Hippocampal formation (tissue), 2 donors: ENCODE measurements at places on chromosomes 5 and 9.

DNA sequence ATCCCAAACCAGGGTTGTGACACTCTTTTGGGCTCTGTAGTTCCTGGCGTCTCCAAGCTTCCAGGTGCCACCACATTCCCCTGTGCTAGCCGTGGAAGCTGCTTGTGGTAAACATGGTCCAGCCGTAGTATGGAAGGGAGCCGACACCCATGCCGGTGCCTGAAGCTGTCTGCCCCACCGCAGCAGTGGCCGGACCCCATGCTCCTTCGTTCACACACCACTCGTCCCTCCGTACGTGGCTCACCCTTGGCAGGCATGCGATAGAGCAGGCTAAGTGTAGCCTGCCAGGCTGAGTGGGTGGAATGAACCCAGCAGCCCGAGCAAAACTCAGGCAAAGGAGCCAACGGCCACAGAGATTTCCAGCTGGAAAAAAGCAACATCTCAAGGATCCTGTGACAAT lies 2030.4 kb downstream of the EFNA5 start:
- no peak for DNase-seq

- DNase-seq: no peak
Measured at GRCh38 chr5:143506836-143507552, 103.5 kb upstream of the NR3C1 start.

DNA sequence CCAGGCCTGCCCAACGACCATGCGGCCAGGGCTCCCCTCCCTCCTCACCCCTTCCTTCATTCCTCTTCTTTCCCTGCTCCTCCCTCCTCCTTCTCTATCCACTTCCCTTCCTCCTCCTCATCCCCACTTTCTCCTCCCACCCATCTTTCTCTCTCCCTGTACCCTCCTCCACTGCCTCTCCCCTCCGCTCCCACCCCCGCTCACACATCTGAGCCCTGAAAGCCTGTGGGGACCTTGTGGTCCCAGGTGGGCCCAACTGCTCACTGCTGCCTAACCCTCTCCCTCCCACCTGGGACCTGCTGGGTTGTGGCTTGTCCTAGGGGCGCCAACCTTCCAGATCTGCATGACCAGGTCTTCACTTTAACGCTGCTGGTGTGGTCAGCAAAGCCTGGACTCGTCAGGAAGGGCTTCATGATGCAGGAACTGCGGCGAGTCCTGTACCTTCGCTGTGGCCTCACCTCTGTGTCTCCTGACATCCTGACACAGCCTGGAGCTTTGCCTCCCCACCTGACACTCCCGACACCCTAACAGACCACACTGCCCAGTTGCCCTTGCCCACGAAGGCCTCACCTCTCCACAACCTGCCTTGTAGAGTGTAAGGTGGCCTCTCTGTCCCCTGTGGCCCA lies 34.6 kb downstream of the C5orf15 start:
- DNase-seq: no peak

DNA sequence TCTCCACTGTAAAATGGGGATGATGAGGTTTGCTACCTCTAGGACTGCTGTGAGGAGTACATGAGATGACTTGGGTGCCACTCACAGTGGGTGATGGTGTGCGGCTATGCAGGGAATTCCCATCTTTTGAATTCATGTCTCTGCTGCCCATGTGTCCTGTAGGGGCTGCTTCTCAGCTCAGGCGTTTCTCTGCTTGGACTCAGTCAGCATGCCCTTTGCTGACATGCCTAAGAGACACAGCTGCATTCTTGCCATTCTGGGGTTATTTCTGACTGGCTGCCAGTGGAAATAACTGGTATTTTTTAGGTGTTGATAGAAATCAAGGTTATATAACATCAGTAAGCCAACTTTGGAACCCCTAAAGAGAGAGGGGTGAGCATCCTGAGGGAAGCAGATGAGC lies 24.3 kb upstream of the XPA start:
- no peak for DNase-seq
